ENCODE measurements at places on chromosomes 7 and 10. TPM values are rescaled to one million over a fixed set of nuclear protein-coding genes. Genes with fewer than 3 reads are reported as not detected.

The ITGA8 gene
- 5.7 TPM for total RNA-seq

GRCh38 chr7:115128154-115128553 lies 206.3 kb downstream of the MDFIC start:
- DNase-seq, result no peak

The ZNF467 gene
- 15.7 TPM for total RNA-seq

- no peak for DNase-seq
Observed at GRCh38 chr7:2182461-2182860, 50.3 kb downstream of the MAD1L1 start.

DNA sequence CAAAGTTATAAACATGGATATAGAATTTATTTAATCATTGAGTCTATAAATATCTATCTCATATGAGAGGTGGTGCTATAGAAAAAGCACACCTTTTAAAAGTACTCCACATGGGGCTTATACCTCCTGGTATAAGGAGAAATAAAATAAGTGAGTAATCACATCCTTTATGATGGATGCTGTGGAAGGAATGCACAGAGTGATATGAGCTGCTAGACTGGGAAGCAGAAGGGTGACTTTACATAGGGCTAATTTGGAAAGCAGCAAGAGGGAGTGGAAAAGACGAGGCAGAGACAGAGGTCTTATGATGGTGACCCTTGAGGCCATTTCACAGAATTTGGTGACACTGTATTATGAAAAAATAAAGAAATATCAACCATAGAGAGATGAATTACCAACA lies 59.4 kb upstream of the AHR start:
- no peak for DNase-seq

The CYREN gene
- total RNA-seq, result 31.9 TPM

- no peak for DNase-seq
Observed at GRCh38 chr10:73911553-73912004, 647 bp downstream of the PLAU start.
